Activated T-helper 1 cell treated with anti-CD3 and anti-CD28 coated beads, Interleukin-12 subunit alpha, Interleukin-12 subunit beta, Interleukin-2, Interleukin-4 antibody, amounts not matched to agents 30 ng/mL and 10 ng/mL and 1 ng/mL, durations not matched to agents 14 hours and 24 hours and 36 hours (primary cell): ENCODE measurements at places on chromosomes 1 and 21. TPM values are rescaled to one million over a fixed set of nuclear protein-coding genes. Genes with fewer than 3 reads are reported as not detected.

The CSRP1 gene
- total RNA-seq, result 66.0 and 66.2 TPM in 2 replicates

The CRYAA gene
- total RNA-seq, result not detected in 2 replicates

- no peak for DNase-seq
- no peak overlapping the region for H3K27ac ChIP-seq
- H3K36me3 ChIP-seq, result no peaks in the 10 kb centered on the region
- H3K4me1 ChIP-seq, result no peaks in the 10 kb centered on the region
These were observed 28.4 kb downstream of the GLIS1 start for GRCh38 chr1:53710584-53710983.

DNA sequence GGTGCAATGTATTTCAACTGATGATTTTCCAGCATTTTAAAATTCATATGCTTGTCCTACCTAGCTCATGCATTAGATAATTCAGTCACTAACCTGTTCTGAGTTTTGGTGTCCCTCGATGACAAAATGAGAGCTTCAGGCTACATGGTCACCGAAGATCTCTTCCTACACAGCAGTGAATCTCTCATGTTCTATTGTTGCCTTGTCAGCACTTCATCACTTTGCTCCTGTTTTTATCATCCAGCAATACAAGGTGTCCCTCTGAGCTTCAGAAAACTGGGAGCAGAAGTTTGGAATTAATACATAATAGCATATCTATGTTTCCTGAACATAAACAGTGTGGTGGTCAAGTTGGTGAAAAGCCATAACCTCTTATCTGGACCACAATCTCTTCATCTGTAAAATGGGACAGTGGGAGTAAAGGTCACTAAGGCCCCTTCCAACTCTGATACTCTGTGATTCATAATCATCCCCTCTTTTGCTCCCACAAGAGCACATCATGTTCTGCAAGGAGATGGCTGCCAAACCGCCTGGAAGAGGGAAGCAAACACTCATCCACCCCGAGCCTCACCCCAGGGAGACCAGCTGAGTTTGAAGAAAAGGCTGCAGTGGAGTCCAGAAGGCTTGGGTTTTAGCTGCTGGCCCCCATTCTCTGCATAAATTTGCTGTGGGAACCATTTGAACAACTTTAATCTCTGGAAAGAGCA lies 137.9 kb upstream of the F3 start:
- DNase-seq, result no peak
- H3K4me1 ChIP-seq, result no peaks in the 10 kb centered on the region
- no peak overlapping the region for H3K27ac ChIP-seq
- peaks cover 3% of the 10 kb centered on the region for H3K27me3 ChIP-seq
